Activated CD8-positive, alpha-beta memory T cell treated with anti-CD3 and anti-CD28 coated beads, Interleukin-2, amount 50 U/mL, for 4 hours (primary cell): ENCODE measurements at places on chromosomes 6 and 20.

- peak; percentile 55 for DNase-seq
Observed at GRCh38 chr20:62501801-62502495, 26.2 kb upstream of the GATA5 start.

- DNase-seq, result no peak
Observed at GRCh38 chr6:139801571-139802321, 427.3 kb upstream of the CITED2 start.

DNA sequence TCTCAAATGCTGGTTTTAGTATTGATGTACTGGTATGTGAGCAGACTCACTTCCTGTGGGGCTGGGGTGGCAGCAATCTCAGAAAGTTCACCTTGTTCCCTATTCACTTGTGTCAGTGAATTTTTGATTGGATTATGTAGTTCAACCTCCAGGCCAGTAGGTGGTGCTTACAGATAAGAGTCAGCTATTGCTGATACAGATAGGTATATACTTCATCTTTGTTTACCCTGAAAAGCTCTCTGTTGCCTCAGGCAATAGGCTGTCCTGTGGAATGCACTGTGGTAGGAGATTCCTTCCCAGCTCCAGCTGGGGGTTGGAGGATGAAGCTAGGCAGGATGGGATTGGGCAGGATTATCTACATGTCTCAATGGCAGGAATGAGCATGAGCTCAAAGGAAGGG, 851.2 kb upstream of the EYS start:
- no peak for DNase-seq

- no peak for DNase-seq
Observed at GRCh38 chr6:116369964-116370759, 585 bp upstream of the DSE start.

DNA sequence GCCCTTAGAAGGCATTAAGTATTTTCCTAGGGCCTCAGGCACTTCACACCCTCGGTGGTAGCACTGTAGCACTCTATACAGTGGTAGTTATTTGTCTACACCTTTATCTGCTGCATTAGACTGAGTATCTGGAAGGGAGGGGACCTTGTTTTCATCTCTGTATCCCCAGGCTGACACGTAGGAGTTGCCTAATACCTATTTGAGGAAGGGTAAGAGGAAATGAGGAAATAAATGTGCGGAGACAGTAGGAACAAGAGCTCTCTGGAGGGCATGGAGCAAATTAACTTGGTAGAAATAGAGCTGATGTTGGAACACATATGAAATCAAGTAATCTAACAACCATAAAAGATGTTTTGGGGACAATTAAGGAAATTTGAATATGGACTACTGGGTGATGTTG, 3.9 kb downstream of the CNPY3 start:
- DNase-seq, result no peak

DNA sequence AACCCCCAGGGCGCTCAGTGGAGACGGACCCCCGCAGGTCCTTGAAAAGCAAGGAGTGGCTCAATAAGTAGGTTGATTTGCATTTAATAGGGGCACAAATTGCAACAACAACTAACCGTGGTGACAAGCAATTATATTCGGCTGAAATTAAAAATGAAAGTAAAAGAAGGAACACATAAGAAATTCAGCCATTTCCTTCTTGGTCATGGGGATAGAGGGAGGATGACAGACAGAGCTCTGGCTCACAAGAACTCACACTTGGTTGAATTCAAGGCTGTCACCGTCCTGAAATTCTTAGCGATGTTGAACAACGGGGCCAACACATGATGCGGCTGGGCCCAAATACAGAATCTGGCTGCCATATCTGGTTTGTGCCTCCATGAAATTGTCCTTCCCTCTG, 129.0 kb downstream of the EDN3 start:
- DNase-seq, result no peak

- DNase-seq, result no peak
Observed at GRCh38 chr20:58377766-58378401, 11.1 kb upstream of the VAPB start.

DNA sequence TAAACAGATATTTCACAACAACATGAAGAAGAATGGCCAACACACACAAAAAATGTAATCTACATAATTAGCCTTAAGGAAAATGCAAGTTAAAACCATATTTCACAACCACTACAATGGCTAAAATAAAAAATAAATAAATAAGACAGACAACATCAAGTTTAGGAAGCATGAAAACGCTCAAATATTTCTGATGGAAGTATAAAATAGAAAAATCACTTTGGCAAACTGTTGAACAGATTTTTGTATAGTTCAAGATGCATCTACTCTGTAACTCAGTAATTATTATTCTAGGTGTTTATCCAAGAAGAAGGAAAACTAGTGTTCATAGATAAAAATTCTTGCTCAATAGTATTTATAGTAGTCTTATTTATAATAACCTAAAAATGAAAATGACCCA, 1410.1 kb upstream of the ADGRB3 start:
- no peak for DNase-seq

- DNase-seq, result no peak
Observed at GRCh38 chr6:1704711-1705110, 95.0 kb downstream of the FOXC1 start.

- DNase-seq, result no peak
Observed at GRCh38 chr6:3919130-3919628, 70.0 kb downstream of the FAM50B start.

GRCh38 chr20:10228330-10228729, 9.7 kb downstream of the SNAP25 start:
- no peak for DNase-seq

- DNase-seq, result no peak
Observed at GRCh38 chr20:23362392-23363256, 642 bp downstream of the GZF1 start.

DNA sequence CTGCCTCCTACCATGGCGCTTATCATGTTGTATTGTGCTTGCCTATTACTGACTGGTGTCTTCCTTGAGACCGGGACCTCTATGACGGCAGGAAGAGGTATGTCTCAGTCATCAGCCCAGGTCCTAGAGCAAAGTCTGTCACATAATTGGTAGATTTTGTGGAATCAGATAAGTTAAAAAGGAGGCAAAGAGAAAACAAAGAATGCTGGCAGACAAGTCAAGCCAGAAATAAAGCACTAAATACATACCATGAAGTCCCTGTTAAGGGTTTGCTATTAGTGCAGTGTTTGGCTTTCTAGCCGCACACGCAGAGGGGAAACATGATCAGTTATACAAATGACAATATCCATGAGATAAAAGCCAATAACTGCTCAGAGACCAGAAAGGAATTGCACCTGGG, 6.0 kb downstream of the TOMM34 start:
- no peak for DNase-seq

DNA sequence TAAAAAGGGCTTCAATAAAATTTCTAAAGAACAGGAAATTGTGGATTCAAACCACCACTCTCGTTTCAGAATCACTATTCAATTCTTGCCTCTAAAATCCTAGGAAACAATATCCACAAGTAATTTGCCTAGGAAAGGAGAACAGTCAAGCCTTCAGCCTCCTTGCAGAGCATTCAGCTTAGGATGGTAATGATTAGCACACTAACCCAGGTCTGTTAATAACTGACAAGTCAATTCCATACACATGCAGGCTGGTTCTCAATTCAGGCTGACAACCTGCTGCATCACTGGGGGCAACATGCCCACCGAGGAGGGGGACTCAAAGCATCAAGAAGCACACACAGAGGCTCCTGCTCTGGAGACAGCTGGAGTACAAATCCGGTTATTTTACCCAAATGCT, 57.6 kb downstream of the GMDS start:
- DNase-seq, result no peak
